ENCODE measurements at places on chromosomes 5 and 9. TPM values are rescaled to one million over a fixed set of nuclear protein-coding genes. Genes with fewer than 3 reads are reported as not detected.

The C9orf50 gene
- not detected for total RNA-seq

The CCDC69 gene
- total RNA-seq: 21.1 TPM

GRCh38 chr9:92146610-92147009 is 31.4 kb upstream of the SPTLC1 start:
- DNase-seq: no peak

DNA sequence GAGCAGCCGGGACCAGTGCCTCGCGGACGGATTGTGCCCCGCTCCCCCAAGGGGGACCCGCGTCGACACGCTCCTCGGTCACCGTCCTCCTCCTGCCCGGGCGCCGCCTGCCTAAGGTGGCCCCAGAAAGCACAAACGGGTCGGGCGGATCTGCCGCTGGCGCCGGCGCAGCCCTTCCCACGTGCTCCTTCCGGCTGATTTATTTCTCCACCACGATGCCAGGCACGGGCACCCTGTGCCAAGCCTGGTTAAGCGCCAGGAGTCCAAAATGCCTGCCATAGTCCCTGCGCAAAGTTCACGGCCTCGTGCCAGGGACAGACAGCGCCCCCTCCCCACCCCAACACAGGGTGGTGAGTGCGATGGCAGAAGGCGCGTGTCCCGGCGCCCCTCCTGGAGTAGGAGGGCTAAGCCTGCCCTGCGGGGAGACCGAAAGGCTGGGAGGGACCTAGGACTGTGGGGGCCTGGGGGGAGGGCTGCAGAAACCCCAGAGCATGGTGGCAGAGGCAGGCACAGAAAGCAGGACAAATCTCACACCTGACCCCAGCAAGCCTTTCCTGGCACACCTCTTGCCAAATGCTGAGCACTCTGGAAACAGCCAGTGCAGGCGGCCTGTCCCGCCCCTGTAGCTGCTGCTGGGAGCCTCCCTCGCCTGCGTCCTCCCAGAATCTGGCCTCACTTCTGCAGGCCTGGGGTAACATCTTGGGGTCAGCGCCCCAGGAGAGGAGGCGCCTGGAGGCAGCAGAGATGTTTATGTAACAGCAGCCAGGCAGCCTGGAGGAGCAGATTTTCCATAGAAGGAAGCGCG is 1.1 kb upstream of the NOTCH1 start:
- peak; percentile 92 for DNase-seq

DNA sequence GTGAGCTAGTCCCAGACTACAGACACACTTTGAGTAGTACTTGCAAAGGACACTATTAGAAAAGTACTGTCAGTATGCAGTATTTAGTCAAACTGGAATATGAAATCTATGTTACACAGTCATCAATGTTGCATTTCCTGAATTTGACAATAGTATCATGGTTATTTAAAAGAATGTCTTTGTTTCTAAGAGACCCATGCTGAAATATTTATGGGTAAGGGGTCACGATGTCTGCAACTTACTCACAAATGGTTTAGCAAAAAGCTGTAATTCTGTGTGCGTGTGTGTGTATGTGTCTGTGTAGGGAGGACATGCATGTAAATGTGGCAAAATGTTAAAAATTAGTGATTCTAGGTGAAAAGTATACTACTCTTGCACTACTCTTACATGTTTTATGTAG is 105.6 kb downstream of the GOLPH3 start:
- DNase-seq: no peak

DNA sequence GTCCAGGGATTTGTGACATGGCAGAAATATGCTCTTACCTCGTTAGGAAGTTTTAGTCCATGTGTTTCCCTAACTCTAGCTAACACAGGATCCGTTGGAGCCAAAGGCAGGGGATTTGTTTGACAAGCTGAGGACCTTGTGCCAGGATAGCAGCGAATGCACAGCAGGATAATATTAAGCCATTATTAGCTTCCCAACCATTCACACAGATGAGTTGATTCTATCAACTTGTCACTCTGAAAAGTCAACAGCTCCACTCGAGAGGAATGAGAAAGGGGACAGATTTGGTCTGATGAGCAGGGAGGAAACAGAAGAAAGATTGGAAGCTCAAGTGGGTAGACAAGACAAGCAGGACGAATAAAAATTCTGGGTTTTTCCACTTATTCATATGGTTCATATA is 106.2 kb downstream of the FSTL4 start:
- DNase-seq: no peak

Data from right lobe of liver (tissue), 6 donors.